Activated CD4-positive, CD25-positive, alpha-beta regulatory T cell treated with anti-CD3 and anti-CD28 coated beads, Interleukin-2, amount 50 U/mL, for 16 hours (primary cell): ENCODE measurements at places on chromosomes 3 and 15.
A peak's percentile ranks its signal among the peaks of the same experiment; 100 is the strongest.

- no peak for DNase-seq
These were observed 173.5 kb downstream of the ATP10A start for GRCh38 chr15:25689592-25689991.

GRCh38 chr3:157427901-157428300, 8.7 kb upstream of the PTX3 start:
- DNase-seq = no peak

GRCh38 chr15:51341366-51342226, at the start of gene GLDN:
Gene GLDN, plus strand, starts transcription at chr15:51341655. Its CDS starts 30 bp downstream, at chr15:51341685.
- DNase-seq = no peak

GRCh38 chr15:48596841-48597240, 48.7 kb downstream of the FBN1 start:
- DNase-seq = no peak

- DNase-seq = no peak
These were observed 198.4 kb downstream of the ZNF621 start for GRCh38 chr3:40723083-40723660.

DNA sequence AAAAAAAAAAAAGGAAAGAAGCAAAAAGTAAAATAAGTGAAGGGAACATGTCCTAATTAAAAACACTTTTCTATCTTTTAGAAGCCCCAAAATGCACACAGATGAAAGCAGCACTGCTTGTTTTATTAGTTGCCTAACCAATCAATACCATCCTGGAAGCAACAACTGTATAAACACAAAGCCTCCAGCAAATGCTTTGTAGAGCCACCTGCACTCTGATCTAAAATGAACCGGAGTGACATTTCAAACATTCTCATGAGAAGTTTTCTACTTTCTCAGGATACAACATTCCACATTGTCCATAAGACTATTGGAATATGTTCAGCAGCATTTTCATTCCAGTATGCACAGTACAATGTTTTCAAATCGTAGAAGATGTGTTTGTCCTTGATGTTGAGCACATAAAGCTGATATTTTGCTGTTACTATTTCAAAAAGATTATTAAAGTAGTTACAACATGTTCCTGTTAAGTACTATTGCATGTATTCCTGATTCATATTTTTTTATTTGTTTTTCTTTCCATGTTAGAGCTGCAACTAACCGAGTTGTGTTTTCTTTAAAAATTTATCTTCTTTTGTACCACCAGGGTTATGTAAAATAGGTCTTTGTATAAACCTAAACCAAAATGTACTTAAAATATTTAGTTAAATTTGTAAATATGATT, 50.3 kb upstream of the PLSCR5 start:
- no peak for DNase-seq

- no peak for DNase-seq
These were observed 110.8 kb downstream of the MFSD1 start for GRCh38 chr3:158912621-158913020.

DNA sequence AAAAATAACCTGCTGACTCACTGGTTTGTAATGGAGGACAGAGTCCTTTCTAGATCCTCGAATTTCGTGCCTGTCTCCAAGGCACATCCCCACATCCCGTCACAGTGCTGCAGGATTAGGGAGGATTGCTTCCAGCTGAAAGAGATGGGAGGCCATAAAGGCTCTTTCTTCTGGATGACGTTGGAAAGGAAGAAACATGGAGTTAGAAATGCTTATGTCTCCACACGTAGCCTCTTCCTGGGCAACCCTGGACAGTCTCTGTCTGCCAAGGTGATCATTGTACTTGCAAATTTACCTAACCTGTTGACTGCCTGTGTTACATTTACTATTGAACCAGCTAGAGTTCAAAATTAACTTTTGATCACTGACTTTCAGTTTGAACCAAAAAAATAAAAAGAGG, 27.6 kb upstream of the VILL start:
- DNase-seq = no peak

DNA sequence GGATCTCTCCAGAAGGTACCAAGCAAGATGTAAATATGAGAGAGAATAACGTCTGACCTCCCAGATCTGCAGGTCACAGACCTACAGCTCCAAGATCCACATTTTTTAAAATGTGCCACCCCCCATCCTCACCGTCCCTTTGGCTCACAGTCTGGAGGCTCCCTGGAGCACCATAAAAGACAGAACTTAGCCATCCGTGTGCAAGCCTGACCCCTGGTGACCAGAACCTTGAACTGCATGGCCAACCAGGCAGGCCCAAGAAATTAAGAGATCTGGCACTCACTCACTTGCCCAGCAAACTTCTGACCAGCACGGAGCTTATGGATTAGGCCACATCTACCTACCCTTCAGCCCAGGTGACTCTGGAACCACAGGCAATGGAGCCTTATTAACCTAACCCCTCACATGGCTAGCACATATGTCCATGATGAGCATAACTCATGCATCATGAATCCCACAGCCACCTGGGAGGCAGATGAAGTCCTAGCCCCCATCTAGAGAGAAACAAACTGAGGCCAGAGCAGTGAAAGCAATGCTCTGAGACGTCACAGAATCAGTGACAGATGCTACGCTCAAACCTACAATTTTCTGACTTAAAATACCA, 275.3 kb downstream of the UACA start:
- DNase-seq = peak; percentile 38

DNA sequence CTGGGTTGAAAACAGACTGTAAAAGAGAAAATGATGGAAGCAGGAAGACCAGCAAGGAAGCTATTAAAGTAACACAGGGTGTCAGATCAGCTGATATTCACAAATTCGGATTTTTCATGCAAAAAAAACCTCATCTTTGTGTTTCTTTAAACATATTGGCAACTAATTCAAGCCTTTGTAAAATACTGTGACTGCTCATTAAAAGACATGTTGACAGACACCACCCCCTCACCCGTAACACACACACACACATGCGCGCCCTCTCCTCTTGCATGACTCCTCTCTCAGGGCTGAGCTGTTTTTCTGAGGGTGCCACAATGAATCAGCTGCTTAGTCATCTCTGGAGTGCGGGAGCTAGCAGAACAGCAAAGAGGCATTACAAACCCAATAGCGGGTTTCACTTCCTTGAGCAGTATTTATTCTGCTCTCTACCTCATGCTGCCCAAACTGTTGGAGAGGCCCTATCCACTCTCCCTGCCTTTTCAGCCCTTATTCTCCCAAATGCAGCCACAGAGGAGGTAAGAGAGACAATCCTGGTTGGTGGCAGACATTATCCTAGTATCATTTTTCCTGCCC, 35.8 kb upstream of the CCDC80 start:
- peak; percentile 74 for DNase-seq
